ENCODE measurements at places on chromosomes 6 and 20.

DNA sequence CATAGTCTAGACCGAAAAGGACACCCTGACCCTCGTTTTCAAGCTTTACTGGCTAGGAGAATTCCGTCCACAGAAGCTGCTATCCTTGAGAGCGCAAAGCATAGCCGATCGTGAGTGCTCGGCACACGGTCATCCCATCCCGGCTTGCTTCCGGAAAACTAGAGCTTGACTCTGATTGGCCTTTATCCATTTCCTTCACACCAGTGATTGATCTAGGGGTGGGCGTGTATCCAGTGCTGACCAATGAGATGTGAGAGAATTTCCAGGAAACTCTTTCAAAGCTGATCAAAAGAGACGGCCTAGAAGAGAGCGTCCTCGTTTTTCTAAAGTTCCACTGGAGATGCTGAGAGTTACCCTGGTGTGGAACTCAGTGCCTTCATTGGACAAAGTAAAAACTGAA lies 41.0 kb upstream of the NFATC2 start:
- DNase-seq = no peak

DNA sequence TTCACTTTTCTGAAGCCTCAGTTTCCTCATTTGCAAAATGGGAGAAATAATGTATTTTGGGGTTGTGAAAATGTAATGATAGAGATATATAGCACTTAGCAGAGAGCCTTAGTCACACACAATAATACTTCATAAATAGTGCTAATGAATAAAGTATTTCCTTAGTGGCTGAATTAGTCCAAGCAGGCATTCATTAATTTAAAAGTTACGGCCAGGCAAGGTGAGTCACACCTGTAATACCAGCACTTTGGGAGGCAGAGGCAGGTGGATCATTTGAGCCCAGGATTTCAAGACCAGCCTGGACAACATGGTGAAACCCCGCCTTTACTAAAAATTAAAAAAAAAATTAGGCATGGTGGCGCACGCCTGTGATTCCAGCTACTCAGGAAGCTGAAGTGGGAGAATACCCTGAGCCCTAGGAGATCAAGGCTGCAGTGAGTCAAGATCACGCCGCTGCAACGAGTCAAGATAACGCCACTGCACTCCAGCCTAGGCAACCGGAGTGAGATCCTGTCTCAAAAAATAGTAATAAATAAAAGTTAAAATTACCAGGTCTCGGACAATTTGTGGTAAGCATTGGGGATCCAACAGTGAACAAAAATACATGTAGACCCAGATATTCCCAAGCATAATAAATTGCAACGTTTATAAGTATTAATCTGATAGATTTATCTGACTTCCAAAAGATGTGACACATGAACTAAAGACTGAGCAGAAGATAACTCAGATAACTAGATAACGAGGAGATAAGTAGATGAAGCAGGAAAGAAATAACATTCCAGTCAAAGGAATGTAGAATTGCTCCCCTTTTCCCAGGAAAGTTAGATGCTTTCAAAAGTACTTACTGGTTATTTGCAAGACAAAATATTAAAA lies 2.1 kb upstream of the IBTK start:
- DNase-seq = no peak

DNA sequence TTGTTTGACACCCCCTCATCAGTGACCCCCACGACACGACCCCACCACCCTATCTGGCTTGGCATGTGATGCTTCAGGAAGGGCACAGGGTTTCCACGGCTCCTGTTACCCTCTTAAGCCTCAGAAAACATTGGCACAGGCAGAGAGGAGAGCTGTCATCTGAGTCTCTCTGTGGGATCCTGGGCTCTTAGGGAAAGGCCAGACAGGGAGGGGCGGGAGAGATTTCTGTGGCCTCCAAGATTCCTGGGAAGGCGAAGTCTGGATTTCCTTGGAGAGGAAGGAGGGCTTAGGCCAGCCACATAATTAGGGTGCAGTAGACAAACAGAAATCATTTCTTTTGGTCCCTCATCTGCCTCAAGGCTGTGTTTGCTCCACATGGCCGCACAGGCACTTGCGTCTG lies 191.6 kb upstream of the SNX9 start:
- no peak for DNase-seq

- no peak for DNase-seq
Measured at GRCh38 chr20:43821795-43822194, 92.9 kb upstream of the TOX2 start.

GRCh38 chr20:17885544-17885943 lies 83.0 kb downstream of the SNX5 start:
- no peak for DNase-seq

GRCh38 chr6:53302678-53303360 lies 45.9 kb downstream of the ELOVL5 start:
- DNase-seq = no peak

GRCh38 chr6:136975089-136975715 lies 53.1 kb downstream of the SLC35D3 start:
- DNase-seq = no peak

- peak; percentile 6 for DNase-seq
Measured at GRCh38 chr6:149935246-149935645, 6.6 kb upstream of the ULBP2 start.

- no peak for DNase-seq
Measured at GRCh38 chr20:53299831-53300230, 293.8 kb downstream of the ZNF217 start.

GRCh38 chr20:58331961-58332551 lies 22.5 kb downstream of the RAB22A start:
- no peak for DNase-seq

GRCh38 chr6:151475653-151476523 lies 17.9 kb upstream of the CCDC170 start:
- no peak for DNase-seq

DNA sequence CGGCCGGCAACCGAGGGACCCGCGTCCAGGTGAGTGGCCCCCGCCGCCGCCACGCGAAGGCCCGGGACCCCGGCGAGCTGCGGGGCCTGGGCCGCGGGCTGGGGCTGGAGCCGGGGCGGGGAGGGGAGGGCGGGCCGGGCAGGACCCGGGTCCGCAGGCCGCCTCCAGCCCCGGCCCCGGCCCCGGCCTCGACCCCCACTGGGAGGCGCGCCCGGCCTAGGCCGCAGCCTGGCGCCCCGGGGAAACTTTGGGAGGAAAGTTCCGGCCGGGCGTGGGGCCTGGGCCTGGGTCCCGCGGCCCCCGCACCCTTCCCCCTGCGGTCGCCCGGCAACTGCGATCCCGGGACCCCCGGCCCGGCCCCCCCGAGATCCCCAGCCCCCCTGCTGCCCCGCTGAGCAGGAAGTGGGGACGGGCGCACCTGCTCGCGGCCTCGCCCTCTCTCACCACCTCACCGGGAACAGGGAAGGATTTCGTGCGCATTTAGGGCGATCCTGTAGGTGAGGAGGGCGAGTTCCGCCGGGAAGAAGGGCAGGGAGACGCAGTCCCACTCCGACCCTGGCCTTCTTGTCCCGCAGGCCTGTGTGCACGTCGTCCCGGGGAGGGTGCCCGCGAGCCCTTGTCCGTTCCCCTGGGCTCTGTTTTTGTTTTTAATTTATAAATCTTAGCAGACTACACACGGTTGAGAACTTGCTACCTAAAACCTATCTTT lies 402 bp downstream of the OSBPL2 start:
- no peak for DNase-seq

DNA sequence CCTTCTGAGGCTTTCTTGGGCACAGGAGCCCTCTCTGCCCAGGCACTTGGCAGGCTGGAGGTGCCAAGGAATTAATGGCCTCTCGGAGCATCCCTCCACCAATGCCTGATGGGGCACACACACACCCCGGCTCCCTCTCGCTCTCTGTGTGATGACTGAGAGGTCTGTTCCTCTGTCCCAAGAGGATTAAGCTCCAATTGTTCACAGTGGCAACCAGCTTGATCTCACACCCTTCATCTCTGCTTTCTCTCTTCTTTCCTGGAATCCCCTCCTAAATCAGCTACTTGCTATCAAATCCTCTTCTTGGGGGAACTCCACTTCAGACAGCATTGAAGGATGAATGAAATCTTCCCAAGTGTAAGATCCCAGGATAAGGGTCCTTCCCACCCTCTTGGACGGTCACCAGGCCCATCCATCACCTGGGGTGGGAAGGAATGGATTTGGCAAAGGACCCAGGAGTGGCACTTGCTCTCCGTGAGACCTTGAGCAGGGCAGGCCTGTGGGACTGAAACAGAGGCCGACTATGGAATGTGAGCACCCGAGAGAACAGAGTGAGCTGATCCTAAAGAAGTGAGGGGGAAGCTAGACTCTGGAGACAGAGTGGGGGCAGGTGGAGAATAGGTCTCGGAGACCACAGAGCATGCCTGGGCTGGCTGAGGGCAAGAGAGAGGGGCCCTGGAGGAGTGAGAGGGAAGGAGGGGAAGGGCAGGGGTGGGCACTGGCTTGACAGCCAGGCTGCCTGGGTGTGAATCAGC lies 93.6 kb downstream of the GRM4 start:
- no peak for DNase-seq

- no peak for DNase-seq
Measured at GRCh38 chr20:346640-347316, at the start of gene NRSN2. TSS of gene NRSN2 (plus strand) at chr20:347111. CDS start at chr20:349644, 2,533 bp downstream.

GRCh38 chr6:2693231-2693630 lies 57.5 kb downstream of the MYLK4 start:
- no peak for DNase-seq

- DNase-seq = no peak
Measured at GRCh38 chr6:105109955-105110895, 69.6 kb downstream of the POPDC3 start.

- no peak for DNase-seq
Measured at GRCh38 chr6:165571721-165572132, 91.3 kb downstream of the PDE10A start.

GRCh38 chr20:63740627-63741353 lies 1.2 kb downstream of the SLC2A4RG start:
- DNase-seq = peak; percentile 41

- no peak for DNase-seq
Measured at GRCh38 chr6:22036699-22037098, 260.1 kb downstream of the PRL start.

DNA sequence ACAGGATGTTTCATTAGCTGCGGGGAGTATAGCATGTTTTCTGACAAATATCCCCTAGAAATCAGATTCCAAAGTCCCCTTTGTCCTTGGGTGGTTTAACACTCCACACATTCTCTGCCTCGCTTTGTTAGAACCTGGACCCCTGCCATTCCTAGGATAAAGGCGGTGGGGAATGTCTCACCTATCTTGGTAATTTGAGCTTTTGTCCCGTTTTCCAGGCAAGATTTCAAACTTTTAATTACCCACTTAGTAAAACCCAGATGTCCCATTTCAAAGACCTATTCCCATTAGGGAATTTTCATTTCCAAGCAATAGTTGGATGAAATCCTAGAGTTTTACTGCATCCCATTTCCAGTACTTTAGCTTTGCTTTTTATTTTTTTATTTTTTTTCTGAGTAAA lies 501.0 kb upstream of the MAP3K7 start:
- no peak for DNase-seq

DNA sequence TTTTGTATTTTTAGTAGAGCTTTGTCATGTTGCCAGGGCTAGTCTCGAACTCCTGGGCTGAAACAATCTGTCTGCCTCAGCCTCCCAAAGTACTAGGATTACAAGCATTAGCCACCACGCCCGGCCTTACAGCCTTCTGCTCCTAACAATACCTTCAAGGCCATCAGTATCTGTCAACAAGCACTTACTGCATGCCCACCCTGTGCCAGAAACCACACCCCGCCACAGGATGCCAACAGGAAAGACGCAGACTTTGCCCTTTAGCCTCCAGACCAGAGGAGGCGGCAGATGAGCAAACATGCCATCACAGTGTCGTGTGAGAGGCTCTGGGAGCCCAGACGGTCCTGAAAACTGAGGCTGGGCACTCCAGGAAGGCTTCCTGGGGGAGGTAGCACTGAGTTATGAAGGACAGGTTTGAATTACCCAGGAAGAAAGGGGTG lies 34.7 kb upstream of the TGM3 start:
- no peak for DNase-seq

DNA sequence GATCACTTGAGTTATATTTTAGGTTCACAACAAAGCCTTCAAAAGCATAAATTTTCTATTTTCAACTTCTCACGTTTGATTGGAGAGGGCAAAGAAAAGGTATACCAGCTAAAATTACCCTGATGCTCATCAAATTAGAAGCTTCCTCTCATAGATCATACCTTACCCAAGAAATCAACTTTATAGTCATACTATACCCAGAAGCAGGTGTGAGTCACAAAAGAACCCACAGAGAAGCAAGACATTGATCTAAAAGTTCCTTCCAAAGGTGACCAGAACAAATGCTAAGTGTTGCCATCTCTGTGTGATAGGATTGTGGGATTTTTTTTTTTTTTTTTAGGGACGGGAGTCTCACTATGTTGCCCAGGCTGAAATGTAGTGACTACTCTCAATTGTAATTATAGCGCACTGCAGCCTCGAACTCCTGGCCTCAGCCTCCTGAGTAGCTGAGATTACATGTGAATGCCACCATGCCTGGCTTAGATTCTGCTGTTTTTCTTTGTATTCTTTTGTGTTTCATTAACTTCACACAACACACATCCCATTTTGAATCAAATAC lies 3.3 kb downstream of the EIF2S2 start:
- DNase-seq = no peak

GRCh38 chr20:43721429-43722152 lies 5.2 kb downstream of the GTSF1L start:
- DNase-seq = no peak

DNA sequence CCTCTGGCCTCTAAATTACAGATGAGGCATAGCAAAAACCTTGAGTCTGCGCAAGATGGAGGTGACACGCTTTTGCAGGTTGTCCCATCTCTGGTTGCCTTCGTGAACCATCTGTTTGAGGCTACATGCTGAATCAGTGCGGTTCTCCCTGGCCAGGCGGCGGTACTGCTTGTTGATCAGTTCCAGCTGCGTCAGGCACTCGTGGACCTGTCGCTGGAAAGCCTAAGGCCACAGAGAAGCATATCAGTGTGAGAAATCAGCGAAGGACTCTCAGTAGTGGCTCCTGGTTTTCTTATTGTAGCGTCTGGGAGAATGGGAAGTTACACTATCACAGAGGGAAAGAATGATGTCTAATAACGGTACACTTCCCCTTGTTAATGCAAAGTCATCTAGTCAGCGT lies 344.4 kb downstream of the ESR1 start:
- DNase-seq = no peak

DNA sequence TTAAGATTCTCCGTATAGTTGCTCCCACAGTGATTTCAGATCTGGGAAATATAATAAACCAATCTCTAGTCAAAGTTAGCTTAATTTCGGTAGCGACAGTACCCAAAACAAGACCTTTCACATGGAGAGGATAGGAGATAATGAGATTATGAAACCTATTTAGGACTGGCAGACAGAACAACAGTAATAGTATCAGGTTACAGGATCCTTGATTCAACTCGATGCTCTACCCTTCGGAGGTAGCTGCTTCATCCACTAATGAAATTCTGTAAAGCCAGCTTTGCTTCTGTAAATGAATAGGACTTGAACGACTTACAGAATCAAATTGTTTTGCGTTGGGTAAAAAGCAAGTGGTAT lies 534 bp upstream of the AKIRIN2 start:
- DNase-seq = no peak

DNA sequence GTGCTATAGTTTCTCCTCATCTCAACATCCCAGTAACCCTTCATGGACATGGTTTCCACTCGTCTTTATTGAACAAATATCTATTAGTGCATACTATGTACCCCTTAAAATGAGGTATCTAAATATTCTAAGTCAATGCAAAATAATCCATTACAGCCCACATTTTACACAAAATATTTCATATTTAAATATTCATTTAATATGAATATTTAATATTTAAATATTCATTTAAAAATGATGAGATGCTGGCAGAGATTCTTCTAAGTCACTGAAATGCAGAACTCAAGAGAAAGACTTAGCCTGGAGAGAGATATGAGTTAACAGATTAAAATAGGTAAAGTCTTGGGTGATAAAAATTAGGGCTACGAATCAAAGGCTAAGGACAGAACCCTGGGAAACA lies 17.9 kb downstream of the EPB41L2 start:
- no peak for DNase-seq
